ENCODE measurements at places on chromosomes 1 and 21.
A peak's percentile ranks its signal among the peaks of the same experiment; 100 is the strongest.

DNA sequence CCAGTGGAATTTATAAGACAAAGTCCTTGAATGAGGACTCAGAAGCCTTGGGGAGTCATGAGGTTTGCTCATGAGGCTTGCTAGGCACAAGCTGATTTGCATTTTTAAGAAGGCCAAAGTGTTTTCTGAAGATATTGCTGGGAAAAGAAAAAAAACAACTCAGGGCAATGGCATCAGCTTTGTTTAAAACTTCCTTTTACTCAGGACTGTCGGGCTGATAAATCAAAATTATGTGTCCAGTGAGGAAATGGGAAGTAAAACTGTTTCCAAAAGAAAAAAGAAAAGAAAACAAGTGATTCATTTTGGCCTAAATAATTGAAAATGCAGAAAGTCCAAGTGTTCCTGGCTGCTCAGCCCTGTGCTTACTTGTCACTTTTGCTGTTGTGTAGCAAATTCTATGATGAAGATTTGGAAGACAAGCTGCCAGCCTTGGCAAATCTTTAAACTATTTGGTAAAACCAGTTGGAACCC is 282.4 kb downstream of the HLX start:
- DNase-seq = no peak

- DNase-seq = no peak
Measured at GRCh38 chr1:84280912-84281311, 20.6 kb upstream of the SAMD13 start.

DNA sequence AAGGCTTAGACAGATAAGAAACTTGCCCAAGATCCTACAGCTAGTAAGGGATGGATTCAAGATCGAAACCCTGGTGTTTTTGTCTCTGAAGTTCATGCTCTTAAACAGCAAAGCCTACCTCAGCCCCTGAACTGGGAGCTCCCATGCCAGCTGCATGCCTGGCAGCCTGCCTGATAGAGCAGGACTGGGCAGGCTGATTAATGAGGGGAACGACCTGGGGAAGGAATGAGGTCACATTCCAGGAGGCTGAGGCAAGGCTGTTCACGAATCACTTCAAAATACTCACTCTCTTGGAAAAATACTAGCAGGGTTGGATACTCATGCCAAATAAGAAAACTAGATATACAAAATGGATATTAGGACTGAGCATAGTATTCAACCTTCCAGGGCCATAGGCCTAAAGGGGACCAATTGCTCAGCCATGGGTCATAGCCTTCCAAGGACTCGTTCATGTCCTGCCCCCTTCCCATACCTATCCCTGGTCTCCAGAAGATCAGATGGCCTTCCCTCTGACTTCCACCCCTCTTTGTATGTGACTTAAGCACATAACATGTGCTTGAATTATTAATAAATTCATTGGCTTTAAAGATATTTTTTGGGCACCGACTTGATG is 15.6 kb upstream of the TACSTD2 start:
- no peak for DNase-seq

DNA sequence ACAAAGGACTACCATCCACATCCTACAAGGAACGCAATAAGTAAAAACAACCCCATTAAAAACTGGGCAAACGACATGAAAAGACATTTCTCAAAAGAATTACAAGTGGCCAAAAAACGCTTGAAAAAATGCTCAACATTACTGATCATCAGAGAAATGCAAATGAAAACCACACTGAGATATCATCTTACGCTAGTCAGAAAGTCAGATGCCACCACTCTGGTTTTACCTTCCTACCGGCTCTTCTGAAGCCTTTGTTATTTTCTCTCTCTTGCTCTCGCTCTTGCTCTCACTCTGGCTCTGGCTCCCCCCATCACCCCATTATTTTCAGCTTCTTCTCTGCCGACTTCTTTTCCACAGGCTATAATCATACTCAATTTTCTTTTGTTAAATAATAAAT is 38.8 kb downstream of the VPS45 start:
- DNase-seq = peak; percentile 70

GRCh38 chr1:75996196-75996595 is 64.0 kb upstream of the ASB17 start:
- no peak for DNase-seq

- no peak for DNase-seq
Measured at GRCh38 chr1:172496678-172497077, 36.3 kb upstream of the SUCO start.

DNA sequence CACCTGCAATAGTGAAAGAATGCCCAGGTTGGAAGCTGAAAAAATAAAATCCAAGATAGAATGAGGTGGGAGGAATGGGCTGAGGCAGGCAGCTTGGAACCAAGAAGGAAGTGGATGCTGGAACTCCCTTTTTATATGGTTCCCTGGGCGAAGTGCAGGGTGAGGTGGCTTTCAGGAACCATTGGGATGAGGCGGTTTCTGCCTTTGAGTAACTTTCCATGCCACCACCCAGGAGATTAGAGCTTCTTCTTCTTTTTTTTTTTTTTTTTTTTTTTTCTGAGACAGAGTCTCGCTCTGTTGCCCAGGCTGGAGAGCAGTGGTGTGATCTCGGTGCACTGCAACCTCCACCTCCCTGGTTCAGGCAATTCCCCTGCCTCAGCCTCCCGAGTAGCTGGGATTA is 17.8 kb upstream of the MRPS6 start:
- DNase-seq = no peak

DNA sequence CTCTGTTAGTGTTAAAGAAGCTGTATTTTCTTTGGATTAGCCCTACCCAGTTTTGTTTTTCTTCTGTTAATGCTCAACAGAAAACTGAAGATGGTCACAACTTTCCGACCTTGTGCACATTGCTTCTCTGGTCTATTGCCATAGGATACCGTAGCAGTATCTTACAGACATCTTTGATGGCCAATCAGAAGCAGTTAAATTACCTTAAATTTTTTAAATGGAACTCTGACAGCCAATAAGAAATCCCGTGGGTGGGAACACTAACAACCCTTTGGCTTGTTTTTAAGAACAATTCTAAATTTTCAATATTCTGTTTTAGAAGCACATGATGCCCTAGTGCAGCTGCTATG is 17.2 kb downstream of the NFYC start:
- peak; percentile 79 for DNase-seq

- no peak for DNase-seq
Measured at GRCh38 chr1:205739348-205740160, 10.4 kb downstream of the NUCKS1 start.

DNA sequence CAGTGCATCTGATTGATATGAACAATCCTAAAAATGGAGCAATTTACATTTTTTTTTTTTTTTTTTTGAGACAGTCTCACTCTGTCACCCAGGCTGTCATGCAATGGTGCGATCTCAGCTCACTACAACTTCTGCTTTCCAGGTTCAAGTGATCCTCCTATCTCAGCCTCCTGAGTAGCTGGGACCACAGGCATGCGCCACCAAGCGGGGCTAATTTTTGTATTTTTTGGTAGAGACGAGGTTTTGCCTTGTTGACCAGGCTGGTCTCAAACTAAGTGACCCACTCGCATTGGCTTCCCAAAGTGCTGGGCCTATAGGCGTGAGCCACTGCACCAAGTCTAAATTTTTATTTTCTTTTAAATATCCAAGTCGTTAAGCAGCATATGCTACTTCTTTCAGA is 109.0 kb downstream of the FAF1 start:
- no peak for DNase-seq

- no peak for DNase-seq
Measured at GRCh38 chr1:196306421-196306820, 301.8 kb downstream of the KCNT2 start.

DNA sequence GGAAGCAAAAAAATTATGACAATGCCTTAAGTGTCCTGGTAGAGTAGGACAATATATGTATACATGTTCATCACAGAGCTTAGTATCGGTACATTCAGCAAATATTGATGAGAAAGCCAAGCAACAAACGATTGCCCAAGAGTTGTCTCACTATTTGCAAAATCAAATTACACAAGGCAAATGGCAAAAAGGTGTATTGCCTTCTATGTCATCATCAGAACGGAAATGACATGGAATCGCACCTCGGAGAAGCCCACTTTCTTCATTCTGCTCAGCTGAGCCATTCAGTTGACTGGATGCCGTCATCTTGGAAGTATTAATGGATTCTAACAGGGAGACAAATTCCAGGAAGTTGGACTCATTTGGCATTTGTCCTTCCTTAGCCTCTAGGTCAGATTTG is 37.7 kb downstream of the PCNX2 start:
- DNase-seq = no peak

GRCh38 chr1:112298558-112298957 is 97.5 kb upstream of the CTTNBP2NL start:
- DNase-seq = no peak

DNA sequence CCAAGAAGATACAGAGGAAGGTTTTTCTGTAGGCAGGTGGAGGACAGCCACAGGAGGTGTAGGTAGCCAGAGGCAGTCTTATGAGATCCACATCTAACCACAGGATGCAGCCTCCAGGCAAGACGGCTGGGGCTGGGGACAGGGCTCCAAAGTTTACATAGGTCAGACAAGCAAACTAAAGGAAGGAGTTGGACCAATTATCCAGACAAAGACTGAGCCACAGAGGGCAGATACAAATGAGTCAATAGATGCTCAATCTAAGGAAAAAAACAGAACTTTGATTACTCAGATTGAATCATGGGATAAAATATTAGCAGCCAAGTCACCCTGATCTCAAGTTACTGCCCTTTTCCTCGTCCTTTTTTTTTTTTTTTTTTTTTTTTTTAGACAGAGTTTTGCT is 91.6 kb downstream of the RGS7 start:
- no peak for DNase-seq

- DNase-seq = peak; percentile 7
Measured at GRCh38 chr1:240004086-240004749, 87.5 kb upstream of the FMN2 start.

DNA sequence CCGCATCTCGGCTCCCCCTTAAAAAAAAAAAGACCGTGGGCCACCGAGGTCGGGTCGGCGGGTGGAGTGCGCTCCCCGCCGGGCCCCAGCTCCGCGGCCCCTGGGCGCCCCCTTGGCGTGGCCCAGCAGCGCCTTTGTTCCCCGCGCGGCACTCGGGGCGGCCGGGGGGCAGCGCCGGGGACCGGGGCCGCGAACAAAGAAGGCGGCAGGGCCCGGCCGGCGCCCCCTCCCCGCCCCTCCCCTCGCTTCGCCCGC is 571 bp downstream of the MARCKSL1 start:
- no peak for DNase-seq

DNA sequence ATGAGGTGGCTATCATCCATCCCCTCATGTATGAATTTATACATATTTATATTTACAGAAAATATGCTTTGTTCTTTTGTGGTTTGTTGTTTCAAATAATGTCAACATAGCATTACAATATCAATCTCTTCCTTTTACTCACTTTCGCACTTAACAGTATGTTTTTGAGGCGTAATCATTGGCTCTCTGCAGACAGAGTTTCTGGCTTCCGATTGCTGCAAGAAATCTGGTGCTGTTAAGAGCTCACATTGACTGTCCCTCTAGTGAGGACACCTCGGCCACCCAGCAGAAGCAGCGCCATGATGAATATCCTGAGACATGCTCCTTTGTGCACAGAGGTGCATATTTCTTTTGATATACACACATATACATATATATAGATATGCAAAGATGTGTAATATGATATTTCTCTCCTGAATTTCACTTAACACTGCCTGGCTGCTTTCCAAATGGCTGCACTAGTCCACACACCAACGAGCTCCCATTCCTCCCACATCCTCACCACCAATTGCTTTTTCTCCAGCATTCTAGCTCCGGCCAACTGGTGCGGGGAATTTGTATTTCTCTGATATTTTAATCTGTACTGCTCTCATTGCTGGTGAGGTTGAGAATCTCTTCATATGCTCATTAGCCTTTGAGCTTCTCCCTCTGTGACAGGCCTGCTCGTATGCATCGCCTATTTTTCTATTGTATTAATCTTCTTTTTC is 248.4 kb downstream of the SIPA1L2 start:
- DNase-seq = no peak

All from CD4-positive, alpha-beta T cell treated with Interleukin-4 for 1 hour (primary cell).